ENCODE measurements at places on chromosomes 6 and 20.

GRCh38 chr6:20092071-20092566 lies 120.2 kb downstream of the MBOAT1 start:
- DNase-seq, result peak; percentile 59

DNA sequence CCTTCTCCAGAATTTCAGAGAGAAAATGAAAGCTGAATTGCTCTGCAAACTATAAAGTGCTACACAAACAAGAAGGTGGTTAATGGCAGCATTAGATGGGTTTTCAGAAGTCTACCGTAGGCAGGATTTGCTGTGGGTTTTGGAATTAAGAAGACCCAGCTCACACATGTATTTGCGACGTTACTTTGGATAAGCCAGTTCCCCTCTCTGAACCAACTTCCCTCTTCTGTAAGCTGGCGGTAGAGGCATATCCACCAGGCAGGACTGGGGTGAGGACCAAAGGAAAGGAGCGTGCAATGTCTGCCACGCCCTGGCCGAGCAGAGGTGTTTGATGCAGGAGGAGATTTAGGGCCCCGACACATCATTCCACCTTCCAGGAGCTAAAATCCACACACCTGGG lies 6.9 kb downstream of the RSPO4 start:
- no peak for DNase-seq

GRCh38 chr20:55953201-55953600 lies 52.1 kb downstream of the CBLN4 start:
- no peak for DNase-seq

GRCh38 chr6:40798069-40798770 lies 211.1 kb upstream of the LRFN2 start:
- DNase-seq, result no peak
